Type B pancreatic cell (in vitro differentiated cells): ENCODE measurements at places on chromosomes 5 and 9. TPM values are rescaled to one million over a fixed set of nuclear protein-coding genes. Genes with fewer than 3 reads are reported as not detected.
A peak's percentile ranks its signal among the peaks of the same experiment; 100 is the strongest.

DNA sequence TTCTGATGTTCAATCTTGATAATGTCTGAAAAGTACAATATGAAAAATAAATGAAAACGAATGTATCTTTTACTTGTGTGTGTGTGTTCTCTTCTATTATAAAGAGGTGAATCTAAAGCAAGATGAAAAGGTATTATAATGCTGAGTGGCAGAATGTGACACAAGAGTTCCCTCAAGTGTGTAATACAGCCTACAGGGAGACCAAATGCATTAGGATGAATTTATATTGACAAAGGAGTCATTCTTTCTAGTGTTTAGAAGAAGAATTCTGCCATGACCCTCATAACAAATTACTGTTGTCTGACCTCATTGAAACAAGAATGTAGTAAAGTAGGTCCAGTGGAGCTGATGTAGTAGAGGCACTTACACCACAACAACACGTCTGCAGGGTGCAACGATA is 1119.0 kb upstream of the CDH10 start:
- H3K4me3 ChIP-seq, result no peak overlapping the region
- H3K27ac ChIP-seq, result no peak overlapping the region
- H3K36me3 ChIP-seq, result no peaks in the 10 kb centered on the region
- no peaks in the 10 kb centered on the region for H3K27me3 ChIP-seq
- no peak for DNase-seq

DNA sequence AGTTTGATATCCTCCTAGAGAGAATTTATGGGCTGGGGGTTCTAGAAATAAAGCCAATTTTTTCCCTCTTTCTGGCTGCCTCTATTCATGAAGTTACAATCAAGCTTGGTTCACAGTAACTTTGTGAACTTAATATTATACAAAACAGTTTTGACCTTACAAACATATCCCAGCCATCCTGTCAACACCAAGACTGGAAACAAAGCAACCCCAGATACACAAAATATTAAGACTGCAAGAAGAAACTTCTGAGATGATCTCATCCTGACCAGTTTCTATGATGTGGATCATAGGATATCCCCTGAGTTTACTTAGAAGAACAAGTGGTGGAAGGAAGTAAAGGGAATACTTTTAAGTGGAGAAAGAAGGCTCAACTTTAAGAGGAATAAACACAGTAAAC is 28.3 kb upstream of the CER1 start:
- no peak overlapping the region for H3K27ac ChIP-seq
- no peak for DNase-seq
- peaks cover 4% of the 10 kb centered on the region for H3K27me3 ChIP-seq
- peaks cover 23% of the 10 kb centered on the region for H3K36me3 ChIP-seq

GRCh38 chr9:90018688-90019087 is 413.9 kb downstream of the GADD45G start:
- no peaks in the 10 kb centered on the region for H3K4me1 ChIP-seq
- H3K36me3 ChIP-seq, result no peaks in the 10 kb centered on the region
- no peak for DNase-seq
- H3K4me3 ChIP-seq, result no peak overlapping the region
- no peak overlapping the region for H3K27ac ChIP-seq

DNA sequence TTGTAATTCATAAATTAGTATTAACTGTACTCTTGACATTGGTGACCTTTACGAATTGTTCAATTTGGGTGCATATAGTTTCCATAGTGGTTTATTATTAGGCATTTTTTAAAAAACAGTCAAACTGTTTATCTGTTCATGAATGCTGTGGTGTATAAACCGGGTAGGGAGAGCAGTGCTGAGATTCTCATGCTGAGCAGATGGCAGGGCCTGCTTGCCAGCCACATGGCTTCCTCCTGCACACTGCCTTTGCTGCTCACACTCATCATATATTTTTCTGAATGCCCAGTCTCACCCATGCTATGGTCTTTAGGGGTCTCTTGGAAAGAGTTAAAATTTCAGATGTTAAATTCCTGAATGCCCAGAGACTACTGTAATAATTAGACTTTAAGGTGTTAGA is 40.8 kb downstream of the NNT start:
- H3K4me3 ChIP-seq, result no peak overlapping the region
- H3K4me1 ChIP-seq, result no peaks in the 10 kb centered on the region
- no peak for DNase-seq
- H3K27ac ChIP-seq, result no peak overlapping the region
- H3K36me3 ChIP-seq, result peaks cover 4% of the 10 kb centered on the region

GRCh38 chr5:14225173-14225834 is 82.2 kb downstream of the TRIO start:
- peaks cover 42% of the 10 kb centered on the region for H3K4me1 ChIP-seq
- H3K27ac ChIP-seq, result no peak overlapping the region
- no peaks in the 10 kb centered on the region for H3K27me3 ChIP-seq
- no peak overlapping the region for H3K4me3 ChIP-seq

- no peak for DNase-seq
- no peaks in the 10 kb centered on the region for H3K27me3 ChIP-seq
- peaks cover 14% of the 10 kb centered on the region for H3K36me3 ChIP-seq
- H3K27ac ChIP-seq, result no peak overlapping the region
- H3K4me1 ChIP-seq, result peaks cover 12% of the 10 kb centered on the region
Observed at GRCh38 chr5:131749138-131749537, 47.7 kb downstream of the FNIP1 start.

DNA sequence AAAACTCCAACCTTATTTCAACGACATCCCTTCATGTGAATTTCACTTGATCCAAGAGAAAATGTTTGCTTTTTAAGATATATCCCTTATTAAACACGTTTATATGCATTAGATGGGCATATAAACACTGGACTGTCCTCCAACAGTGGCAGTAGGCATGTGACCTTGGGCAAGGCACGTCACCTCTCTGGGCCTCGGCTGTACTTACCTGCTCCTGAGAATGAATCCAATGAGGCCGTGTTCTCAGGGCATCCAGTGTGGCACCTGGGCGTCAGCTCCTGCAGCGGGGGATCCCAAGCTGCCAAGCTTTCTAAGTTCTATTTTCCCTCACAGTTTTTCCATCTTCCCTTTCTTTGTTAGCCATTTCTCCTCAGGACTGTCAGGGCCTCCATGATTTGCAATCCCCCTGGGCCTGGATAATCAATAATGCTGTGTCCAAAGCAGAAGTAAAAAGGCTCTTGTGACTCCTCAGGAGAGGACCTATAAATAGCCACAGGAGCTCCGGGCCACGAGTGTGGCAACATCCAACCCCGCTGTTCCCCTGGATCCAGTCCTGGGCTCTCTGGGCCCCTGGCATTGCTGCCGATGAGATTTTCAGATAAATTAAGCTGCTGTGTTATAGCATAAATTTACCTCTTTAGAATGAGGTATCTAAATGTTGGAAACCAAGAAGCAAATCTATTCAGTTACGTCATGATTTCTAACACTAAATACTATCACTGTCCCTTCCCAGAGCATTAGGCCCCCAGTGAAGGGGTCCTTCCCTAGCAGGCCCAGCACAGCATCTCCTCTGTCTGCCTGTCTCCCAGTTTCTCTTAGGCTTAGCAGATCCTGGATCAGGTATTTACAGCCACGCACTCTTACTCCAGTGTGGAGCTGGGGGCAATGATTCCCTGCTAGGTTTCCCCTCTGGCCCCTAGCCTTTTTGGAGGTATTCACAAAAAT is 76.8 kb downstream of the PTPN3 start:
- no peaks in the 10 kb centered on the region for H3K27me3 ChIP-seq
- no peak for DNase-seq
- H3K4me1 ChIP-seq, result peaks cover 25% of the 10 kb centered on the region

DNA sequence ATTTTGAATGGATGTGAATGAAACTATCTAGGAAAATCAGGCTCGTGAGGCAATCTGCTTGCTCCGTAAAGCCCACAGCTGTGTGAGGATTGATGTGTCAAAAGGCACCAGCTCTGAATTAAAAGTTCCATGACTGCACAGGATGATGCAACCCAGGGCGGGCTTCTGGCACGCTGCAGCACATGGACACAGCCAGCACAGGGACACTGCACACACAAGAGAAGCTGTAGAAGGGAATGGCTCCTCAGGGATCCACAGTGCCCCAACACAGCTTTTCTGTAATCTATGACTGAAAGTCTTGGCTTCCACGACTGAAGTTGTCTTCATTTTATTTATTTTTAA is 151.0 kb downstream of the GCNT1 start:
- no peaks in the 10 kb centered on the region for H3K4me1 ChIP-seq
- H3K27me3 ChIP-seq, result no peaks in the 10 kb centered on the region
- no peaks in the 10 kb centered on the region for H3K36me3 ChIP-seq
- DNase-seq, result no peak

- peak overlapping the region; percentile 13 for H3K4me3 ChIP-seq
- peaks cover 21% of the 10 kb centered on the region for H3K4me1 ChIP-seq
- peak overlapping the region; percentile 82 for H3K27ac ChIP-seq
- no peaks in the 10 kb centered on the region for H3K36me3 ChIP-seq
- no peak for DNase-seq
Observed at GRCh38 chr5:109455598-109456096, 45.9 kb upstream of the PJA2 start.

DNA sequence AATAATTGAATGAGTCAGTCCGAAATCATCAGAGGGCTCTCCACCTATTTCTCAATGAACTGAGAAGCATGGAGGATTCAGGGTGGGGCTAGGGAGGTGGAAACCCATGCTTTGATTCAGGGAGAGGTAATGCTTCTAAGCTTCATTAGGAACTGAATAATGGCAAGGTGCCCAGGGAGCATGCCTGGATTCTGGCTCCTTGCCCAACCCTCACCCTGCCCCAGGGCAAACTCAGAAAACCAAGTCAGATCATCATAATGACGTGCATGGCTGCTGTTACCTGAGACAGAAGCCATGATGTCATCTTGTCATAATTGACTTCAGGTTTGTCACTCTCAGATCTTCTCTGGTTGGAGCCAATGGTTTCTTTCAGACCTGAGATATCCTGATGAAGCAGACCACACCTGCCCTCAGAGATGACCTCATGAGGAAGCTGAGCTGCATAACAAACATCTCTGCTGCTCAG is 199.6 kb downstream of the SYK start:
- H3K4me1 ChIP-seq, result no peaks in the 10 kb centered on the region
- peak overlapping the region; percentile 97 for H3K27ac ChIP-seq
- peak; percentile 79 for DNase-seq
- no peaks in the 10 kb centered on the region for H3K27me3 ChIP-seq
- peak overlapping the region; percentile 15 for H3K4me3 ChIP-seq

The CER1 gene
- 0.38 and 0.99 TPM in 2 replicates for total RNA-seq

The FYB1 gene
- total RNA-seq, result 0.24 and 0.33 TPM in 2 replicates

The LTC4S gene
- total RNA-seq, result 4.0 and 6.5 TPM in 2 replicates

The F2RL1 gene
- 10.9 and 35.2 TPM in 2 replicates for total RNA-seq

The SLC25A2 gene
- 0.45 and 0.92 TPM in 2 replicates for total RNA-seq

The GMCL2 gene
- not detected in 2 replicates for total RNA-seq

The PDCD1LG2 gene
- not detected in 2 replicates for total RNA-seq
